ENCODE measurements at places on chromosomes 16 and 17. TPM values are rescaled to one million over a fixed set of nuclear protein-coding genes. Genes with fewer than 3 reads are reported as not detected.
A peak's percentile ranks its signal among the peaks of the same experiment; 100 is the strongest.

DUS2 gene
- 10.9 TPM for total RNA-seq

NLRC3 gene
- 7.6 TPM for total RNA-seq

CA4 gene
- total RNA-seq, result 4.0 TPM

PRSS22 gene
- total RNA-seq, result 0.44 TPM

ARL6IP1 gene
- 158 TPM for total RNA-seq

DNA sequence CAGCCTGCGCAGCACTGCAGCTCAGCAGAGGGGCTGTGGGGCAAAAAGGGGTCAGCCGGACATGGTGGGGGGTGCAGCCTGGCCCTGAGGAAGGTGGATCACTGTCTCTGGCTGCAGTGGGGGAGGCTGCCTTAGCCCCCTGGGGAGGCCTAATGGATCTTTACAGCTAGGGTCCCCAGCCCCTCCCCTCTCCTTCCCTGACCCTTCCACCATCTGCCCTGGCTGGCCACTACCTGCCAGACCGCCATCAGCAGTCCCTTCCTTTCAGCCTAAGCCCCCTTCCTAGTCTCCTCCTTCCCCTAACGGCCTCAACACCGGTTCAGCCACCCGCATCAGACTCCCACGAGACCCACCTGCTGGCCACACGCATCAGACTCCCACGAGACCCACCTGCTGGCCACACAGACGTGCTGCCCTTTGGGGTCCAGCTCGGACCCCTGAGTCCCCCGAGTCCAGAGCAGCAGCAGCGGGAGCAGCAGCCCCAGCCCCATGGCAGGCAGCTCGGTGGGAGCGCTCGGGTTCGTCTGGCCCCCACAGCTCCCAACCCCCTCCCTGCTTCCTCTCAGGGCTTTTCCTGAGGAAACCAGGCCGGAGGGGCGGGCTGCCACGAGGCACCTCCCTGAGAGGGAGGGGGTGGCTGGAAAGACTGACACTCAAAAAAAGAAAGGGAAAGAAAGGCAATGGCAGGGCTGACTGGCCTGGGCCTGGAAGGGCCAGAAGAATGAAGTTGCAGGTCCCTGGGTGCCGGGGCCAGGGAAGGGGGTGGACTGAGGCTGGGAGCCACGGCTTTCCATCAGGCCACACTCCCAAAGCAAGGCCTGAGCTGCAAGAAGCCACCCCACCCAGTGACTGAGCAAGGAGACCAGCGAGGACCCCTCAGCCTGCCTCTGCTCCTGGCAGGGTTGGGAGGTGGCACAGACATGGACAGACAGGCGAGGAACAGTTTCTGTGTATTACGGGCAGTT is at the start of gene SCARF1:
Gene SCARF1, minus strand, starts transcription at position 526 of the 965 bp plus-strand sequence. Its CDS starts 35 bp downstream, at position 491.
- DNase-seq, result no peak

- peak; percentile 98 for DNase-seq
Observed at GRCh38 chr17:7060165-7060891, 16.4 kb upstream of the SLC16A11 start.

DNA sequence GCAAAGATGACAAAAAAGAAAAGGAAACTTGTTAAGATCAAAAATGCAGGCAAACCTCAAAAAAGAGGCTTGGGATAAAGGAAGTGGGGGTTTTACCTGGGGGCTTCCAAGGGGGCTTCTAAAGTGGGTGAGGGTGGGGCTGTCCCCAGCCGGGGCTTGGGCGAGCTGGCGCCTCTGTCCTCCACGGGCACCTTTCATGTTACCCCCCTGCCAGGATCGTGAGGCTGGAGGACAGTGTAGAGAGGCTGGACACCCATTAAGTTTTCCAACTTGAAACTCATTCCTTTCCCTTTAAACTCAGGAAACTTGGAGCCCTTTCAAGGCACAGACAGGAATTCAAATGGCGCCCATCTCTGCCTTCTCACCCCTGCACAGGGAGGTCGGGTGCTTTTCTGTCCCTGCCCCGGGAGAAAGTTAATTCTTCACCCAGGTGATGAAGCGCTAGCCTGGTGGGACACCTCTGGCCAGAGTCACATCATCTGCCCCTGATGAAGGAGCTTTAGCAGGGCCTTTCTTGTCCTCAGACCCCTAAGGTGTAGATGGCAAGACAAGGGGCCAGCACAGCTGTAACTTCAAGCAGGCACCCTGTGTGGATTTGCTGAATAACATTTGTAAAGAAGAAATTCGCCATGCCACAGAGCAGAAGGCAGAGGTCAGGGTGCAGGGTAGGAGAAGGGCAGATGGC is 87.3 kb downstream of the C16orf78 start:
- no peak for DNase-seq

GRCh38 chr16:58501242-58502131 is 1.5 kb downstream of the NDRG4 start:
- DNase-seq, result no peak

DNA sequence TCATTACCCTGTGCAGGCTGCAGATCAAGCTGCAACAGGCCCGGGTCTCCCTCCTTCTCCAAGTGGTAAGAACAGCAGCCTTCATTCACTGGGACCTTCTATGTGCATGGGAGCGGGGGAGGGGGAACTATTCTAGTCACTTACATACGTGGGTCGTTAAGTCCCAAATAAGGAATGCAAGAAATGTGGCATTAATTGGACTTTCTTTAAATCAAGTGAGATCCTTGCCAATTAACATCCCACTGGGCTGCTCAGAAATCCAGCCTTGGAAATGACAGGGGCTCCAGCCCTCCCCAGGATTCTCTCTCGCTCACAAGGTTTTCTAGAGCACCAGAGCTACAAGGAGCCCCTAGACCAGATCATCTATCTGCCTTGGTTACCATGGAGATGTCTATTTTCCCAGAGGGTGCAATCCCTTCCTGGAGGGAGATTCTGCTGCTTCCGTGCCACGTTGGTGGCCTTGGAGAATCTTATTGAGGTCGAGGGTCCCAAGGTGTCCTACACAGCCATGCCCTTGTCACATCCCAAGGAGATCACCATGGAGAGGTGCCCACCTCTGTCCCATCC is 5.2 kb upstream of the EIF1 start:
- DNase-seq, result no peak

GRCh38 chr17:79632432-79632735 is 21.5 kb upstream of the RBFOX3 start:
- DNase-seq, result no peak

- DNase-seq, result no peak
Observed at GRCh38 chr16:67650023-67650422, 5.1 kb downstream of the CARMIL2 start.

GRCh38 chr16:64092271-64092670 is 1029.6 kb downstream of the CDH11 start:
- no peak for DNase-seq

- DNase-seq, result no peak
Observed at GRCh38 chr17:59470624-59471297, 94.6 kb upstream of the DHX40 start.

DNA sequence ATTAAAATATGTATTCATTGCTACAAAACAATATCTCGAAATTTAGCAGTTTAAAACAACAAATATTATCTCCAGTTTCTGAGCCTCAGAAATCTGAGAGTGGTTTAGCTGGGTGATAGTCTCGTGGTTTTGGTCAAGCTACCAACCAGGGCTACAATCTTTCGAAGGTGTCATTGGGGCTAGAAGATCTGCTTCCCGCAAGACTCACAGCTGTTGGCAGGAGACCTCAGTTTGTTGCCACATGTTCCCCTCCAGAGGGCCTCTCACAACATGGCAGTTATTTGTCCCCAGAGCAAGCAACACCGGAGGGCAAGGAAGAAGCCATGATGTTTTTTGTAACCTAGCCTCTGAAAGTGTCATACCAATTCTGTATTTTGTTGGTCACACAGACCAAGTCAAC is 12.0 kb upstream of the BCAS3 start:
- no peak for DNase-seq

DNA sequence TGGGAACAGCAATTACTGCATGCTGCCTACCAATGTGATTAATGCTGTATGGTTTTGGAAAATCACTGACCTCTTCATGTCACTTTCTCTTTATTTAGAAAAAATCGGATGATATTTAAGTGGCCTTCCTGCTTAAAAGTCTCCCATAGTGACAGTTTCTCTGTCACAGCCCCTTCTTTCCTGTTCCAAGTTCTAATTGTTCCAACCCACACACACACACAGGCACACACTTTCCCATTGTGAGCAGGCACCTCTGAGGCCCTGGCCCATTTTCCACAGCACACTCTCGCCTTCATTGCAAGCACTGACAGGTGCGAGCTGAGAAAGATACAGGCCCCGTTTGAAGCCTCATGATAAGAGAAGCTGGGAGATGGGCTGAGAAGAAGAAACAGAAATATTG is 505.9 kb downstream of the HS3ST4 start:
- no peak for DNase-seq

DNA sequence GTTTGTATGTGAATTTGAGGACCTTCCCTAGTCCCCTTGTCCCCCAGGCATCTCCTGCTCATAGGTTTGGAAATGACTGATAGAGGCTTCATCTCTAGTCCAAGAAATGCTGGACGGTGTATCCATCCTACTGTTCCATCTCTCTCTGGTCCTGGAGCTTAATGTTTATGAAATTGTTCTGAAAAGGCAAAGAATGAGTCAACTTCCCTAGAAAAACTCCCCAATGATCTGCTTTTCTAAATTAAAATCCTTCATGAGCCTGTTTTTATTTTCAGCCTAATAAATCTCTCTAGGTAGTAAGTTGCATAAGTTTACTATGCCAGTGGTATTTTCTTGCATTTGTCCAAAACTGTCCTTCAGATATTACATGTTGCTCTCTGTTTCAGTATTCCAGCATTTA is 2.1 kb upstream of the IGSF6 start:
- DNase-seq, result no peak

DNA sequence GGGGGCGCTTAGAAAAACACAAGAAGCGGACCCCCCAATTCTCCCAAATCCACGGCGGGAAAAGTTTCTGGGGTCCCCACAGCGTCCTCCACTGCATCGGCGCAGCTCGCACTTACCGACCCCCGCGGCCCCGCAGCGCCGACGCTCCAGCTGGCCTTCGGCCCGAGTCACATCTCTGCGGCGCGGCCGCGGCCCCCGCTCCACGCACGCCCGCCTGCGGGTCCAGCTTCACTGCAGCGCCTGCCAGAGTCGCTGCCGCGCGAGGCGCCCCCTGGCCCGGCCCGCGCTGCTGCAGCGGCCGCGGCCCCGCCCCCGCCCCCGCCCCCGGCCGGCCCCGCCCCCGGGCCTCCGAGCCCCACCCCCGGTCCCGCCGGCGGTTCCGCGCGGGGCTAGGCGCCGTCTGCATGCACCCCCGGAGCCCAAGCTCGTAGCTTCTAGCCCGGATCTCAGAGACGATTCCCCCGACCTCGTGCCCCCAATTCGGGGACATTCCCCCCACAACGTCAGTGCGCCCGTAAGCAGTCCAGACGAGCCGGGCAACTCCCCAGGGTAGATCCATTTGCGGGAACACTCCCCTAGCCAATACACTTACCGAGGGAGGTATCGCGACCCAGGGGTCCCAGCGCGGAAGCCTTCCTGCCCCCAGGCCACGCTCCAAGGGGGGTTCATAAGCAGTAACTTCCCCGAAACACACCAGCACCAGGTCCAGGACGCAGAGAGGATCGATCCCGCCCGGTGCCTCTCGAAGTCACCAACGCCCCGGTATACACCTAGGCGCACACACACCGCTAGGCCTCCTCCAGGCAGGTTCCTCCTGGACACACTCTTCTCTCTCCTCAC is at the start of gene GPRC5B:
Gene GPRC5B, minus strand, starts transcription at position 238 of the 840 bp plus-strand sequence. CDS start 12,003 bp downstream, outside the sequence.
- DNase-seq, result no peak

DNA sequence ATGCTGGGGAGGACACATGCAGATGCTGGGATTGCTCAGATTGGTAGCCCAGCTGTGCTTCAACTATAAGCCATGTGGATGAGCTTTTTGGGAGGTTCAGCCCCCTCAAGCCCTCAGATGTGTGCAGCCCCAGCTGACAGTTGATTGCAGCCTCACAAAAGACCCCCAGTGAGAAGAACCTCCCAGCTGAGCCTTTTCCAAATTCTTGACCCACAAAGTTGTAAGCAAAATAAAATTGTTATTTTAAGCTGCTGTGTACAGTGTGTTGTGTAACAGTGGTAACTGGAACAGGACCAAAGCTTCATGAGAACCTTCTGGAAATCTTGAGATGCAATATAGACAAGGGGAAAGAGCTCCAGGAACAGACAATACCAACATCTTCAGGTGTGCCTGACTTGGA is 156.8 kb upstream of the IRX3 start:
- no peak for DNase-seq

GRCh38 chr17:80717720-80718083 is 173.1 kb downstream of the RPTOR start:
- DNase-seq, result no peak
